ENCODE measurements at places on chromosomes 4 and X.

DNA sequence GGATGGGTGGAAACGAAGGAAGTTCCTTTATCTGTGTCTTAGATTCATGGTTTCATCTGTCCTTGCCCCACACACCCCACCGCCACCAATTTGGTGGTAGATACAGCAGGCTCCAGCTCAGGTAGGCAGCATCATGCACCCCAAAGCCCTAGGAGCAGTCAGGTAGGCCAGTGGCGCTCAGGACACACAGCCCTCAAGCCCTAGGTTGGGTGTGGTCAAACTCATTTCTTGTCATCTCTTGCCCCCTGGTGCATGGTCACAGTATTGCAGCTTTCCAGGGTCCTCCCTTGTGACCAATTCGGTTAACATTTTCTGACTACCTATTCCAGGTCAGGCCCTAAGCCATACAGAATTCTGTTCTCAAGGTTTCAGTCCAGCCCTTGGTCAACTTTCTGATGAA, 14.5 kb upstream of the PRRG3 start:
- peak; percentile 3 for DNase-seq

- no peak for DNase-seq
Measured at GRCh38 chr4:21041708-21042107, 341.4 kb downstream of the PACRGL start.

- no peak for DNase-seq
Measured at GRCh38 chr4:2722033-2722432, 34.1 kb downstream of the TNIP2 start.

GRCh38 chr4:12674184-12674583, 810.0 kb downstream of the RAB28 start:
- no peak for DNase-seq

DNA sequence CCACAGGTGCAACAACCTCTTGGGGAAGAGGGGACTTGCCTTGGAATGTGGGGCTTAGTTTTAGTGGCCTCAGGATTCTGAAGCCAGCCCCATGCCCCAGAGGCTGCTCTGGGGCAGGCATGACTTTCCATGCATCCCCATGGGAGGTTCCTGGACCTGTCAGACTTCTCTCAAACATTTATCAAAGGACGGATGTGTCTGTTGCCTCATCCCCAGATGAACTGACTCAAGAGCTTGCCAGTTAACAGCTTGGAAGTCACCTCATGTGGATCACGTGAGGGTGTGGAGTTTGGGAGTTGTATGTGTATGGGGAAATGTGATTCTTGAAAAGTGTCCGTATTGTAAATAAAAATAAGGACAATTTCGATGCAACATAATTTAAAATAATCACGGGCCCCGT, 341.5 kb downstream of the ARHGAP10 start:
- no peak for DNase-seq
